ENCODE measurements at places on chromosomes 11 and 22. TPM values are rescaled to one million over a fixed set of nuclear protein-coding genes. Genes with fewer than 3 reads are reported as not detected.

DNA sequence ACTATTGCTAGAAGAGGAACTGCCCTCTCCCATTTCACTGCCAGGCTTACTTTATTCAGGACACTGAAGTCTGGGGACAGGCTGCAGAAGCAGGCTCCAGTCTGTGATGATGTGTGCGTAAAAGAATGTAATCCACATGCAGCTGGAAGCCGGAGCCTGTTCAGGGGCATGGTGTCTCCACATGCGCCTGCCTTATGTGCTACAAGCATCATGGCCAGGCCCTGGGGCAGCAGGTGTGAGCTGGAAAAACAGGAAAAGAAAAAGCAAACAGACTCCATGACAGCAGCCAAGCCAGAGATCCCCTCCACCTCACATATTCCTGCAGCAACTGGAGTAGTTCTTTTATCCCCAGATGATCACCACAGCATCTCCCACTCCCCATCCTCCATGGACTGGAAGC is 33.4 kb downstream of the ARFGAP2 start:
- peak; percentile 80 for DNase-seq

FOLR3 gene
- total RNA-seq = not detected

- DNase-seq = no peak
Observed at GRCh38 chr11:34859496-34859895, 56.7 kb downstream of the APIP start.

AQP11 gene
- 1.5 TPM for total RNA-seq

DNA sequence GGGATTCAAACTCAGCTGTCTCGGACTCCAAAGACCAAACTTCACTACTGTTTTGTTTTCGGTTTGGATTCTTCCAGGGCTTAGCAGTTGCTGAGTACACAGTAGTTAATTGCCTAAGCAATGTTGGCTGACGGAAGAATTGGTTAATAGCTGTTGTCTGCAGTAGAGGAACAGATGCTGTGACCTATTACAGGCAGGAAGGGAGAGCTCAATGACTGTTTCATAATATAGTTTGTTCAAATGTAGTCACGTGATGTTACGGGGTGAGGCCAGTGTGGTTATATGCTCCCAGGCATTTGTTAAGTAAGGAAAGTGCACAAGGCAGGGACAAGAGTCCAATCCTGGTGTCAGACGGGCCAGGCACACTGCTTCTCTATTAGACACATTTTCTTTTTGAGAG is 222.6 kb upstream of the CCDC90B start:
- DNase-seq = no peak

- DNase-seq = no peak
Observed at GRCh38 chr22:26781596-26781995, 124.2 kb downstream of the MIAT start.

SLC37A2 gene
- total RNA-seq = 2.9 TPM

CBX7 gene
- total RNA-seq = 0.35 TPM

- no peak for DNase-seq
Observed at GRCh38 chr22:40388231-40388630, 17.8 kb downstream of the SGSM3 start.

PATE2 gene
- not detected for total RNA-seq

TUB gene
- total RNA-seq = 18.9 TPM

DNA sequence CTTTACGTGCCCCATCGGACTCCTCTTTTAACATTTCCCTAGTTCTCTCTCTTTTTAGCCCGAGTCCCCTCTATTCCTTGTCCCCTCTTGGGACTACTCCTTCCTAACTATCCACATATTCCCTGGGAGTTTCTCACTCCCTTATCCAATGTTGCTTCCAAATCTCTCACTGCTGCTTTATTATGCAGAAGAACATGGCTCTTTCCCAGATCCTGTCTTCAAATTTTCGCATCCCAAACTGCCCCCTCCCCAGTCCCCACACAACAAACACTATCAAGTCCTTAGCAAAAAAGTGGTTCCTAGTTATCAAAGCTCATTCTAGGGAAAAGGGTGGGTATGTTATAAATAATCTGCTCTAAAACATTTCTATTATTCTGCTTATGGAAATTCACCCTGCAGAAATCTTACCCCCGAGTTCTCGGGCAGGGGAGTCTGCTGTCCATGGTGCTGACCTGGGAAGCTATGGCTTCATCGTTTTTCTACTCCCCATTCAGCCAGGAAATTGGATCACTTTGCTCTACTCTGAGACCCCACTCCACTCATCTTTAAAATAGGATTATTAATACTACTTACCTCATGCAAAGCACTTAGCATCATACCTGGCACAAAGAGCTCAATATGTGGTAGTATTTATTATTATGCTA is 393.5 kb downstream of the BUD13 start:
- peak; percentile 59 for DNase-seq

DNA sequence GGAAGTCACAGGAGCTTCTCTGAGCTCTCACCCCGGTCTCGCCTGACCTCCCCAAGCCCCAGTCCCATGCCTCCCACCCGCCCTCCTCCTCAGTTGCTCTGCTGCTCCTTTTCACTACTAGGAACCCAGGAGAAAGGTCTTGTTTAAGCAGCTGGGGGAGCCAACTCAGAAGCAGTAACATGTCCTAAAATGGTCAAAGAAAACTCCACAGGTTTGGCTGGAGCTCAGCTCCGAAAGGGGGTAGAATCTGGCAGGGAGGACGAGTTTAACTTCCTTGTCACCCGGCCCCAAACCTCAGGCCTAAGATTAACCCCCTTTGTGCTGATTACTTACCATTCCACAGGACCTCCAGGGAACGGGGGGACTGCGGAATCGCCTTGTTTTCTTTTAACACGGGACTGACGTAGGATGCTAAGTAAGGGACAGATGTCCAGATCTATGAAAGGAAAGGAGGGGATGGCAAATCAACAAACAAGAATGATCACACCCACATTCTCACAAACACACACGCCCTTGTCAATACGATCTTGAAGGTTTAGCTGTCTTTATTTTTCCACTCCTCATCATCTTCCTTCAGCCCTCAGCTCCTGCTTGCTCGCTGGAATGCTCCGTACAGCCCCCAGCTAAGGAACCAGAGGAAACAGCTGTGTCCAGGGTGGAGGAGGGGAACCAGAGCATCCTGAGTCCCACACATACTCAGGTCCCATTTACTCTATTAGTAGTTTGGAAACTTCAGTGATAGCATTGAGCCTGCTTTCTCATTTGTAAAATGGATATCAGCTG is 13.5 kb downstream of the PCSK7 start:
- DNase-seq = no peak

ZNF214 gene
- total RNA-seq = 0.20 TPM

DNA sequence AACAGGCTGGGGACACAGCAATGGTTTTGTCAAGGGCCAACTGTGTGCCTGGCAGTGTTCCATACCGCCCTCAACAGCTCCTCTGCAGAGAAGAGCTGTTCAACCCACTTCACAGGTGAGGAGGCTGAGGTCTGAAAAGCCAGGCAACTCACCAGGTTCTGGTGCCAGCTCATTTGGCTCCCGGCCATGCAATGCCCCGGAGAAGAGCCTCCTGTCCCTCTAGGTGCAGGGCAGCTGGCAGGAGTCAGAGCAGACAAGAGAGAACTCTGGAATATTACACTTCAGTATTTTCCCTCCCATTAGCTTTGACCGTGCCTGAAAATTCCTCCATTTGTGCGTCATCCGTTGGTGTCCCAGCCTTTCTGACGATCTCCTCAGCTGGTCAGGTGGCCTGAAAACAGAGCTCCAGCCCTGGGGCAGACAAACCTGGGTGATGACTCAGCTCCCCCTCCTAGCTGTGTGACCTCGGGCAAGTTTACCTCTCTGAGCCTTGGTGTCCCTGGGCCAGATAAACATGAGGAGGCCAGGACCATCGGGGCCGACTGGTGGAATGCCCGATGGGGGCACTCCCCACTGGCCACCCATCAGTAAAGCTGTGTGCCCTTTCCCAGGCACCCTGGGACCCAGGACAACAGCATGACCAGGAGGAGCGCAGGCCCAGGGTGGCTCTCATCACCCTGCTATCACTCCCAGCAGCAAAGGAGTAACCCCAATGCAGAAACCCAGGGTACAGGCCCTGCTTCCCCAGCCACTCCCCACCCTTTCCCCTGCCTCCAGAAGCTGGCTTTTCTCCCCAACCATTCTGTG is 9.6 kb upstream of the C1QTNF6 start:
- no peak for DNase-seq

ART5 gene
- total RNA-seq = not detected

DNA sequence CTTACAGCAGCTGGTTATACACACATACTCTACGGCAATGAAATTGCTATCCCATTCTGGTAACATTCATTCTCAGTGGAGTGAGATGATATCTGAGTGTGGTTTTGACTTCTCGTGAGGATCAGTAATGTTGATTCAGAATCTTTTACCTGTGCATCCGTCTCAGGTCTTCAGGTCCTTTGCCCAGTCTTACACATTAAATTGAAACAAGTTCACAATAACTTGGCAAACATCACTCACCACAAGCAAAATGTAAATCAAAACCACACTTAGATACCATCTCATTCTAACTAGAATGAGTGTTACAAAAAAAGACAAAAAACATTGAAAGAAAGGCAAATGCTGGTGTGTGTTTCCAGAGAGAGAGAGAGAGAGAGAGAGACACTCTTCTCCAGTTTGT is 14.0 kb downstream of the RGL4 start:
- no peak for DNase-seq

GRCh38 chr22:46069521-46070214 is 80.7 kb upstream of the PPARA start:
- DNase-seq = peak; percentile 95

- DNase-seq = no peak
Observed at GRCh38 chr22:30573594-30574094, 821 bp downstream of the GAL3ST1 start.

DNA sequence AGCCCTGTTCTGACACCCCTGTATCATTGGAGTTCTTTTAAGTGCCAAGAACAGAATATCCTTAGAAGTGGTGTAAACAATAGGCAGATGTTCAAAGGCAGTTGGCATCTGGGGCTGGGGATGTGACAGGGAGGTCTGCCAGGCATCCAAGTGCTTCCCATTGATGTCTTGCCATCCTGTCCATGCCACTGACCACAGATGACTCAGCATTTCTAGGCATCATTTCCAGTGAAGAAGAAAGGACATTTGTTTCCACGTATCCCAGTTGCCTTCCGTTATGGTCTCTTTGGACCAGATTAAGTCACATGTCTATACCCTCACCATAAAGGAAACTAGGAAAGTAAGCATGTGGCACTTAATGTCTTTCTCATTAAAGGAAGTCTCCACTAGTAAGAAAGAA is 76.7 kb upstream of the BARX2 start:
- DNase-seq = no peak

CCDC89 gene
- 5.0 TPM for total RNA-seq

GRCh38 chr11:13344818-13345217 is 67.2 kb downstream of the BMAL1 start:
- DNase-seq = no peak

GRCh38 chr11:120958185-120958584 is 65.7 kb upstream of the TBCEL start:
- no peak for DNase-seq

TSGA10IP gene
- not detected for total RNA-seq

RAB36 gene
- not detected for total RNA-seq

FAM111B gene
- total RNA-seq = 69.9 TPM

- DNase-seq = no peak
Observed at GRCh38 chr22:44497218-44497904, 672 bp downstream of the RTL6 start.

DNA sequence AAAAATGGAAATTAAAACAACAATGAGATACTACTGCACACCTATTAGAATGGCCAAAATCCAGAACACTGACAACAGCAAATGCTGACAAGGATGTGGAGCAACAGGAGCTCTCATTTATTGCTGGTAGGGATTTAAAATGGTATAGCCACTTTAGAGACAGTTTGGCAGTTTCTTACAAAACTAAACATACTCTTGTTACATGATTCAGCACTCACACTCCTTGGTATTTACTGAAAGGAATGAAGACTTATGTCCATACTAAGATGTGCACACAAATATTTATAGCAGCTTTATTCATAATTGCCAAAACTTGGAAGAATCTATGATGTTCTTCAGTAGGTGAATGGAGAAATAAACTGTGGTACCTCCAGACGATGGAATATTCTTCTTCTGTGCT is 40.8 kb downstream of the PGM2L1 start:
- DNase-seq = no peak

- no peak for DNase-seq
Observed at GRCh38 chr11:121235057-121235456, 57.5 kb upstream of the SC5D start.

KCNK4 gene
- total RNA-seq = not detected

MOV10L1 gene
- total RNA-seq = not detected

TREH gene
- total RNA-seq = not detected

APOBEC3C gene
- total RNA-seq = 2.3 TPM

NTM gene
- total RNA-seq = not detected

DNA sequence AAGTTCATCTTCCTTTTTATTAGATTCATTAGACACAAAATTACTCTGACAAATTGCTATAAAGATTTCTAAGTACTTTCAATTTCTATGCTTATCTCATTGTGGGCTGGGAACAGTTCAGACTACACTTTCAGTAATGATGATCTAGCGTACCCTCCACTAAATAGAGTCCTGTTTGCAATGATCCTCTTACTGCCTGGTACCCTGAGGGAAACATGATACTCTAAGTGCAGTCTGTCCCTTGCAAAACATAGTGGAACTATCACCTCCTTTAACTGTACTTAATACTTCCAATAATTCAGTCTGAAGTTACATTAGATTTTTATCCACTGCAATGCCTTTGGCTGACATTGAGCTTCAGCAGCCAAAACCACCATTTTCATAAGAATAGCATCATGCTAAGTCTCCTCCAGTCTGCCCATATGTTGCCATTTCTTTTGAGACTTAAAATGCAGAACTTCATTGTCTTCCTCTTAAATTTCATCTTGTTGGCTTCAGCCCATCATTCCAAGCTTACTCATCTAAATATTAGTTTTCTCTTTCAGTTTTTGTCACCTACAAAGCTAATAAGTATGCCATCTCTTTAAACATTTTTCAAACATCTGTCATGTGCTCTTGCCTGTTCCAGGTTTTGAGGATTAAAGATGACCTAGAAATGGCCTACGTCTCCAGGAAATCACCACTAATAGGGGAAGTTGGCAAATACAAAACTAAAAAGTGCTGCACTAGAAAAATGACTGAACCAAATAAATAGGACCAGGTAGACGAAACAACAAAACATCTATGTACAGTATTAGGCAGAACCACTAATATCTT is 55.5 kb downstream of the PAK1 start:
- DNase-seq = no peak

GRCh38 chr11:76221365-76221764 is 15.1 kb upstream of the WNT11 start:
- DNase-seq = no peak

GRCh38 chr22:36544107-36544620 is 15.2 kb upstream of the EIF3D start:
- no peak for DNase-seq

DNA sequence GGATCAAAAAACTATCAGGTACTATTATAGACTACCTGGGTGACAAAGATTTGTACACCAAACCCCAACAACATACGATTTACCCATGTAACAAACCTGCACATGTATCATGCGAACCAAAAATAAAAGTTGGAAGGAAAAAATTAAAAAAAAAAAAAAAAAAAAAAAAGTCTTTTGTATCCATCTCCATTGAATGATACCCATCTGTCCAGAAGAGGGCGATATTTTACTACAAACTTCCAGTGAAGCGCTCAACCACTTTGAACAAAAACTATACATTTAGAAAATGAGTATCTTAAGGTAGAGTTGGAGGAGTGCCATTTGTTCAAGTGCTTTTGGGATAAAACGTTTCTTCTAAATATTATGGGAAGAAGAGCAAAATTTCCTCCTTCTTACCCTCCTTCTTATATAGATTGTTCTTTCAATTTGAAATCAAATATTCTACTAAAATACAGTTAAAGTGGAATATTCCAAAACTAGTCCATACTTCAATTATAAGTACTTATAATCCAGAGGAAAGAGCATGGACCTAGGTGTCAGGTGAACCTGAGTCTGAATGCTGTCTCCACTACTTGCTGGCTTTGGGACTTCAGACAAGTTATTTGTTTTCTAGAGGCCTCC is 23.3 kb downstream of the ARL14EP start:
- DNase-seq = peak; percentile 27
